ENCODE measurements at places on chromosomes 7 and 10. TPM values are rescaled to one million over a fixed set of nuclear protein-coding genes. Genes with fewer than 3 reads are reported as not detected.

Gene SSC4D
- total RNA-seq = 2.8 TPM

DNA sequence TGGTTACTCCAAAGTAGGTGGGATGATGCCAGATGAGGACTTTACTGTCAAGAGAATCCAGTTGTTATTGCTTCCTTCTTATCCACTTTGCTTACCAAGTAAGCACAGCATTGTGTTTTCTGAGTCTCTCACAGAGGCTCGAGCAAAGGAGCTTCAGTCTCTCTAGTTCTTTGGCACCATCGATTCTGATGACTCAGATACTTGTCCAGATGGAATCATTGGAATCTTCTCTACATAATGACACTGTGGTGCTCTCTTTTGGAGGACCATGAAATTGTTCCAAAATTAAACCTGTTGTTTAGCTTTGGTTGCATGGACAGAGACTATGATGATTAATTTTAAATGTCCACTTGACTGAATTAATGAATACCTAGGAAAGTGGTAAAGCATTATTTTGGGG, 132.6 kb downstream of the NXPH1 start:
- no peak for DNase-seq

Gene KCP
- total RNA-seq = 3.3 TPM

GRCh38 chr10:15363031-15363430, 8.1 kb downstream of the FAM171A1 start:
- DNase-seq = no peak

- DNase-seq = no peak
Measured at GRCh38 chr7:155684543-155684942, 40.1 kb downstream of the RBM33 start.

Gene ARHGEF5
- 6.6 TPM for total RNA-seq

Gene HKDC1
- total RNA-seq = 0.46 TPM
